Retina (tissue), 1 donor: ENCODE measurements at places on chromosomes 4 and X.
A peak's percentile ranks its signal among the peaks of the same experiment; 100 is the strongest.

DNA sequence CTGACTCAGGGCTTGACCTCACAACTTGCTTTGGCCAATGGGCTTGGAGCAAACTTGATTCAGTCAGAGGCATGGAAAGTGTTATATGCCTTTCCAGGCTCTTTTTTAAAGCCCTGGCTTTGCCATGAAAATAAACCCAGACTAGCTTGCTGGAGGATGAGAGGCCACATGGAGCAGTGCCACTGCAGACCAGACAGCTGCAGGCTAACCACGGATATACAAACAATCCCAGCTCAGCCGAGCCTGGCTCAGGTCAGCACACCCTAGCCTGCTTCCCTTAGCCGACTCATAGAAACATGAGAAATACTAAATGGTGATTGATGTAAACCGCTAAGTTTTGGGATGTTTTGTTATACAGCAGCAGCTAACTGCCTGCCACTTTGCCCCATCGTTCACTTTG, 345.1 kb downstream of the ARHGAP10 start:
- DNase-seq = no peak

GRCh38 chr4:174517502-174518445, 4.5 kb downstream of the HPGD start:
- no peak for DNase-seq

DNA sequence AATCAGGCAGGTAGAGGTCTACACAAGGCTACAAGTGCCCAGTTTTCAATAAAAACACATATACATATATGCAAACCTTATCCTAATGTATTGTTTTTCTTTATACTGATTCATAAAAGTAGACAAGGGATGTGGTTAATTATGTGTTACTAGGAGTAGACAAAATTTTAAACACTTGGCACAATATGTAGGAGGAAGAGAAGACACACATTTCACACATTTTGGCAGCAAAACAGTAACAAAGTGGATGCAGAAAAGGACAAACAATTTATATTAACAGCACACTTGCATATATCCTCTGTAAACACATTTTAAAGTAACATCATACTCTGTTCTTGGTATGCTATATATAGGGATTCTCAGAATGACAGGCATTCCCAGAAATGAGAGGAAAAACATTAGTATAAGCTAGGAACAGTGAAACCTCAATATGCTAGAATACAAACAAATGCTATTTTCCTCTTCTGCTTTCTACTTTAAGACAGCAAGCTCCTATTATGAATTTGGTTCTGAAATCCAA, 63.8 kb downstream of the GPRIN3 start:
- DNase-seq = no peak

GRCh38 chr4:150680651-150681050, 98.7 kb downstream of the MAB21L2 start:
- DNase-seq = peak; percentile 36

DNA sequence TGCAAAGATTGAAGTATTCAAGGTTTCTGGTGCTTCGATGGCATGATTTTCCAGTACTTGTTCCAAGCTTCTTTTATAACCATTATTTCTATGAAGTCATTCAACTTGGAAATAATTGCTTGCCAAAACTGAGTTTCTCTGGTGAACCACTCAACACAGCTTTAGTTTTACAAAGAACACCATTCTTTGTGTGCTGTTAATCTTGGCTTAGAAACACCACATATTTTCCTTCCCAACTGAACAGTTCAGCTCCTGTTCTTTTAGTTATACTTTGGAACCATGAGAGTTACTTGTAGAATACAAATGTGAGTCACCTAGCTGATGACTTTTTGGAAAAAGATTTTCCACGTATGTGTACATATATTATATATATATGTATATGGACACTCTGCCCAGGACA, 32.7 kb downstream of the TMEM47 start:
- no peak for DNase-seq

- peak; percentile 93 for DNase-seq
Observed at GRCh38 chrX:2325076-2325784, 175.5 kb downstream of the DHRSX start.

- DNase-seq = peak; percentile 71
Observed at GRCh38 chr4:165379678-165380064, 863 bp downstream of the CPE start.

- no peak for DNase-seq
Observed at GRCh38 chr4:175066923-175067627, 148.9 kb downstream of the ADAM29 start.

DNA sequence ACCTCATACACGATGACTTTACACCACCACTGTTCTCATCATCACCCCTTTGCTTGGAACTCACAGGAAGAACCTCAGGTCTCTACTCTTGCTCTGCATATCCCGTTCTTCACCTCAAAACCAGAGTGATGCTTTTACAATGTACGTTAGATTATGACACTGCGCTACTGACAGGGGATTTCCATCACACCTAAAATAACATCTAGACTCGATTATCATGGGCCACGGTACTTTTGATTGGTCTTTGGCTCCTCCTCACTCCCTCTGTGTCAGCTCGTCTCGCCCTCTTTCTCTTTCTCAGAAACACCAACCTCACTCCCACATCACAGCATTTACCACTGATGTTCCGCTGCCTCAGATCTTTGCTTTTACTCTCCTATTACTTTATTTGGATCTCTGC, 172.4 kb downstream of the TLL1 start:
- DNase-seq = no peak

DNA sequence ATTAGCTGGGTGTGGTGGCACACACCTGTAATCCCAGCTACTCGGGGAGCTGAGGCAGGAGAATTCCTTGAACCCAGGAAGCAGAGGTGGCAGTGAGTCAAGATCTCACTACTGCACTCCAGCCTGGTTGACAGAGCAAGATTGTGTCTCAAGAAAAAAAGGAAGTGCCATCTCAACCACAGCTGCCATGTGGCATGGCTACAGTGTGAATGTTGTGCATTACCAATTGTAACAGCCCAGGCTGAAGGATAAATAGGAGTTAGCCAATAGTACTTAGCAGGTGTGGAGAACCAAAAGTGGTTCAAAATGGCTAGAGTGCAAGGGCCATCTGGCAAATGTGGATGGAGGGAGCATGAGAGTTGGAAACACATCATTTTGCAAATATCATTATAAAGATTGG, 28.9 kb downstream of the SLC25A5 start:
- no peak for DNase-seq

- DNase-seq = no peak
Observed at GRCh38 chr4:128675083-128675482, 134.4 kb upstream of the JADE1 start.

GRCh38 chrX:118261151-118261550, 84.8 kb upstream of the WDR44 start:
- no peak for DNase-seq

GRCh38 chr4:3389233-3390215, 52.2 kb upstream of the HGFAC start:
- peak; percentile 57 for DNase-seq

GRCh38 chr4:38581426-38582106, 82.4 kb upstream of the KLF3 start:
- no peak for DNase-seq

- DNase-seq = no peak
Observed at GRCh38 chrX:133089411-133089810, 7.5 kb downstream of the USP26 start.

DNA sequence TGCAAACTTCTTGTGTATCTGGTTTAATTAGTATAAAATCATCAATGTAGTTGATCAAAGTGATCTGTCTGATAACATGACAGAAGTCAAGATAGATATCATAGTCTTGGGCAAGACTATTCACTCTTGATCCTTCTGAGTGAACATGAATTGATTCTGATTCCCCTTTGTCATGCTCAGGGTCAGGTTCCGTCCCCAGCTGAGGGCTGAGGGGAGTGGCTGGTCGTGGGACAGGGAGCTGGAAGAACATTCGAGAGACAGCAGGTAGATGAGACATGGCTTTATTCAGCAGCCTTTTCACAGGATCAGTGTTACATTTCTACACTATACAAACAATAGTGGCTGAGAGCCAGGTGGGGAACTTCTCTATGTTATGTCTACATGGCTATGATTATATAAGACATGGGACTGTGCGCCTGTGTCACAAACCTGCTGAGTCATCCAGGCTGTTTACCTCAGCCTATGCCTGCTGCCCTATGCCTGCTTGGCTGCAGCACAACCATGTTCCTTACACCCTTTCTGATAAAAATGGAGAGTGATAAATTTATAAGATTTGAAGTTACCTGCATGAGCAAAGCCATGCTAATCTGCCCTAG, 586.9 kb upstream of the NR3C2 start:
- no peak for DNase-seq

DNA sequence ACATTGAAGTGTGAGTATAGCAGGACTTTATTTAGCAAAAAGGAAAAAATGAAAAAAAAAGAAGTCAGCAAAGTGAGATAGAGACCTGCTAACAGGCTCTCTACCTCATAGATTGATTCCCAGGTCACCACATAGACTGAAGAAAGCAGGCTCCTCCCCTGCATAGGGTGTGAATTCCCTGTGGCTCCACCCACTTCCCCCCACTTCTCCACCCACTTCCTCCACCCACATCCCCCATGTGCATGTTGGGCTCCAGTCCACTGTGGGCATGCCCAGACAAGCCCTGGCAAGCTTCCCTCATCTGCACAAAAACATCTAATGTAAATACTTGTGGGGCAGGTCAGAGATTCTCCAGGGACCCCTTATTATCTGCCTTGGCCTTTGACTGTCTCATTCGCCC, 97.8 kb downstream of the TMEM47 start:
- DNase-seq = no peak

GRCh38 chr4:167234316-167234881, at the start of gene SPOCK3:
Gene SPOCK3 (minus strand): TSS chr4:167234494.
- peak; percentile 86 for DNase-seq

- no peak for DNase-seq
Observed at GRCh38 chrX:72125331-72126047, 6.2 kb downstream of the RTL5 start.

DNA sequence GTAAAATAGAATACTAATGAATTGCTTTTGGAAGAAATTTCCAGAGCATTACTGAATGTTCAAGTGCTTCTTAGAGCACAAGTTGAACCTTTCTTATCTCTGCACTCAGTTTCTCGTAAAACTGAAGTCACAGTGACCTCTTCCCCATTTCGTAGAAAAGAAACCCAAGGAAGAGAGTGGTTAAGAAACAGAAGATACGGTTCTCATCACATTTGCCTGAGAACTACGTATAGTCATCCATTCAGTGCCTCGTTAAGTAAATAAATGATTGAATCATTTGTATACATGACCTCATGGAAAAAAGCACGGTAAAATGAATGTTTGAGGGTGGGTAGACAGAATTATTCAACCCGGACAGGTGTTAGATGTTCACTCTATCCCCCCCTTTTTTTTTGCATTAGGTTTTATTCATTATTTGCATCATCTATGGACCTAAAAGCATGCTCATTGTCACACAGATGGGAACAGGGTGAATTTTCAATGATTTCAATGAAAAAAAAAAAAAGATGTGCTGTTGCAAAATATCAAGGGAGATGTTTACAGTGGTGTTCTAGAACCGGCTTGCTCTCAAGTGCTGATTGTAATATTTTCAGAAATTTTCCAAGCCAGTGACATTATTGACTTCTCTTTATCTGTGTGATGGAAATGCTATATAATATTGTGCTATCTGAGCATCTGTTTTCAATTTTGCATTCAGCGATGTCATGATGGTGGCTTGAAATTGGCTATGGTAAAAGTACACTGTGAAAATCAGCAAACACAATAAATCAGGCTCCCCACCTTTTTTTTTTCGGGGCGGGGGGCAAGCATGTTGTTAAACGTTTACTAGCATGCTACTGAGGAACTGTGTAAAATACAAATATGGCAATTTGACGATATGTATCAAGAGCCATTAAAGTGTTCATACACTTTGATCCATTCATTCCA, 4.3 kb downstream of the RHOH start:
- DNase-seq = no peak

- DNase-seq = no peak
Observed at GRCh38 chr4:143402776-143403552, 66.3 kb downstream of the GAB1 start.

- no peak for DNase-seq
Observed at GRCh38 chr4:7431696-7432530, 2.8 kb downstream of the PSAPL1 start.

- DNase-seq = no peak
Observed at GRCh38 chr4:72714482-72715279, 145.7 kb upstream of the ADAMTS3 start.

DNA sequence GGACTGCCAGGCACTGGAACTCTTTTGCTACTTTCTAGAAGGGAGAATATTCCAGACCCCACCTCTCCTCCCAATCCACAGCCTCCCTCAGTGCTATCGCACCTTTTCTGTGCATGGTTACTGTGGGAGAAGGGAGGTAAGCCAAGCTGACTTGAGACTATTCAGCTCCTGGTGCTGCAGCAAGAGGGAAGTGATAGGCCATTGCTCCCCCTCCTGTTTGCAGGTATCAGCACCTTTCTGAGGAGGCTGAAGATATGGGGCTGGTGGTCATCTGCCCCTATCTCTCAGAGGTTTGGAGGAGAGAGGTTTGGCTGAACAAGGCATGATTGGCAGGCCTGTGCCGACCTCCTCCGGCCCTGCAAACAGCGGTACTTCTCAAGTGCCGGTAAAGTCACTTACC, 103.3 kb upstream of the GATB start:
- DNase-seq = no peak

- no peak for DNase-seq
Observed at GRCh38 chrX:134849390-134849789, 141.4 kb upstream of the SMIM10 start.

- no peak for DNase-seq
Observed at GRCh38 chr4:962231-963208, 10.8 kb downstream of the DGKQ start.

DNA sequence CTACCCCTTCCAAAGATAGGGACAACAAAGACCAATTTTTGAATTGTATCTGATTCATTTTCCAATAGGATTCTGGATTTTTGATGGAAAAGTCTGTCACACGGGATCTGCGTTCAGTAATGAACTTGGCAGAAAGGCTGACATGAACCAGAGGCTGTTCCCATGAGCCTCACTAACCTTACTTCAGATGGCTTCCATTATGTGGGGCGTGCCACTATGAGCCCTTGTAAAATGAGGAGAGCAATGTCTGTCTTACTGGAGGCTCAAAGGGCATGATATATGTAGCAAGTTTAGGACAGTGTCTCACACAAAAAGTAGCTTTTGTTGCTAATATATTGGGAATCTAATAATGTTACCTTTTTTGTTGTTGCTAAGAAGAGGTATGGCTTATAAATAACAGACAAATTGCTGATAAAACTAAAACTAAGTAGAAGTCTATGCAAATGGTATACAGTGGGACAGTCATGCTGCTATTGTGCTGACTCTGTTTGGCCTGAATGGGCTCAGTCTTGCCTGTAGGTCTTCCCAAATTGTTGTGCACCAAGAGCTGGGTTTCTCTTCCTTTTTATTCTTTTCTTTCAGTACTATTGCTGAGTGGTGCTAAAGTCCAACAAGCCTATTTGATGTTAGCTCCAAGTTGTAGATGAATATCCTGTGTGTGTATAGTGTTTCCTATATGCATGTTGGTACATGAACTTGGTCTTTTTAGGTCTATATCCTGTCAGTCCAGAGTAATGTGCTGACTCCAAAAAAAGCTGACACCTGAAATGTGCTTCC, 132.1 kb downstream of the SPRY1 start:
- no peak for DNase-seq
